ENCODE measurements at places on chromosomes 16 and 17.

DNA sequence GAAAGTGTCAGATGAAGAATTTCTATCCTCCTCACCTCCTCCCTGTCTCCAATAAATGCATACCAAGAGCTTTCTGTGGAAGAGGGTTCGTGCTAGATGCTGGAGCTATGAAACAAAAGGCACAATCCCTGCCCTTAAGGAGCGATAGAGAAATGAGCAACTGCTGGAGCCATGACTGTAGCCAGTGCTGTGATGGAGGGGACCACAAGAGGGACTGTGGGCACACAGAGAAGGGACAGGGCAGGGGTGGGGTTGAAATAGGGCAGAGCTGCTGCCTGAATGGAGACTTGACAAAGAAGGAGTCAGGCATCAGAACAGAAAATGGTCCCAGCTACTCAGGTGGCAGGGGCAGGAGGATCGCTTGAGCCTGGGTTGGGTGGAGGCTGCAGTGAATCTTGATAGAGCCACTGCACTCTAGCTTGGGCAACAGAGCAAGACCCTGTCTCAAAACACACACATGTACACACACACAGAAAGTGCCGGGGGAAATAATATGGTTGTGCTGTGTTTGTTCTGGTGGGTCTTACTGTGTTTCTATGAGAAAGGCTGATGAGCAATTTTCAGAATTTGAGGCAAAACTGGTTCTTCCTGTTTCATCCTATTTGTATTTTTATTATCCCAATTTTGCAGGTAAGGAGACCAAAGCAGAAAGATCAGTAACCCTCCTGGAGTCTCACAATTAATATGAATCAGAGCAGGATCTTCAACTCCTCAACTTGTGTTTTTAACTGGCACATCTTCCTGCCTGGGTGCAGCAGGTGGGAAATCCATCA lies 16.5 kb downstream of the TMEM98 start:
- no peak for DNase-seq

DNA sequence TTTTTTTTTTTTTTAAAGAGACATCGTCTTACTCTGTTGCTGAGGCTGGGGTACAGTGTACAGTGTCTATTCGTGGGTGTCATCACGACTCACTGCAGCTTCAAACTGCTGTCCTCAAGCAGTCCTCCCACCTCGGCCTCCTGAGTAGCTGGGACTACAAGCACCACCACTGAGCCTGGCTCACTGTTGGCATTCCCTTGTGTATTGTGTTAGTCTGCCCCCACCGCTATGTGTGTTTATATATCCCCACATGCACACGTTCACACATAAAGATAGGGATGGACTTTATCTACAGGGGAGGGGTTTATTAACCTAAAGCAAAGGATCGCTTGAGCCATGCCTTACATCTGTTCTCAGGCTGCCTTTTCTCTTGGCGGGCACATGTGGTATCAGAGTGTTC lies 63.8 kb downstream of the SEC14L1 start:
- DNase-seq: no peak

- DNase-seq: peak; percentile 88
Measured at GRCh38 chr17:933312-934073, 46.1 kb downstream of the NXN start.

DNA sequence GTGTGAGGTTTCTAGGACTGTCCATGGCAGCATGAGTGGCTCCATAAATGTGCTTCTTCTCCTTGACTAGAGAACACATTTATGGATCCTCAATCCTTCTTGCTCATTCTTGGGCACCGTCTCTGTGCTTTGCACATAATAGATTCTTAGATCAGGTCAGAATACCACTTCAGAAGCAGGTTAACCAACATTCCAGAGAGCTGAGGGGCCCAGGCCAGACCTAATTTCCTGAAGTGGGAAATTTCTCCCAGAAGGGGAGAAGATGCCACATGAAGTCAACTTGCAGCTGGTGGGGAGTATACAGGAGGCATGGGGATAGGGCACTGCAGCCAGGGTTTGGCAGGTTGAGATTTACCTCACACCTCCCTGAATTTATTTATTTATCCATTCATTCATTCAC lies 24.4 kb upstream of the VAT1L start:
- DNase-seq: no peak

- peak; percentile 9 for DNase-seq
Measured at GRCh38 chr16:78705694-78706093, 606.2 kb downstream of the WWOX start.

DNA sequence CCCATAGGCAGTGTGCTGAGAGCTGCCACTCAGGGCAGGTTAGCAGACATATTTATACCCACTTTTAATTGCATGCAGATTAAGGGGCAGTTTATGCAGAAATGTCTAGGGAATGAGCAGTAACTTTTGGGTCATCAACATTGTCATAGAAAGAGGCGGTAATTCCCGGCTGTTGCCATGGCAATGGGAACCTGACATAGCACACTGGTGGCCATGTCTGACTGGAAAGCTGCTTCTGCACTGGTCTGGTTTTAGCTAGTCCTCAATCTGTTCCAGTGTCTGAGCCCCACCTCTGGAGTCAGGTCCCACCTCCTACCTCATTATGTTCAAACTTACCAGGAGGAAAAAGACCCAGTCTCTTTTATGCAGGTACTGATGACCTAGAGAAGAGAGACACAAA lies 31.5 kb upstream of the TNRC6C start:
- DNase-seq: no peak

GRCh38 chr16:59522826-59523225 lies 788.7 kb upstream of the GOT2 start:
- DNase-seq: no peak

- DNase-seq: no peak
Measured at GRCh38 chr16:16182918-16183317, 40.4 kb downstream of the ABCC6 start.

DNA sequence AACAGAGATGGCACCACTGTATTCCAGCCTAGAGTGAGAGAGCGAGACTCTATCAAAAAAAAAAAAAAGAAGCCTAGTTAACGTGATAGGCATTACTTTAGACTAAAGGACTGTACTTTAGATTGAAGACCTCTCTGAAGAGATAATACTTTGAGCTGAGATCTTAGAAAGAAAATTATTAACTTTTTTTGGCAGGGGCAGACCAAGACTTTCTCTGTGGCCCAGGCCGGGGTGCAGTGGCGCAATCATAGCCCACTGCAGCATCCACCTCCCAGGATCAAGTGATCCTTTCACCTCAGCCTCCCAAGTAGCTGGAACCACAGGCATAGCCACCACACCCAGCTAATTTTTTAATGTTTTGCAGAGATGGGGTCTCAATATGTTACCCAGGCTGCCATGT lies 75.7 kb upstream of the TNRC6A start:
- DNase-seq: no peak

DNA sequence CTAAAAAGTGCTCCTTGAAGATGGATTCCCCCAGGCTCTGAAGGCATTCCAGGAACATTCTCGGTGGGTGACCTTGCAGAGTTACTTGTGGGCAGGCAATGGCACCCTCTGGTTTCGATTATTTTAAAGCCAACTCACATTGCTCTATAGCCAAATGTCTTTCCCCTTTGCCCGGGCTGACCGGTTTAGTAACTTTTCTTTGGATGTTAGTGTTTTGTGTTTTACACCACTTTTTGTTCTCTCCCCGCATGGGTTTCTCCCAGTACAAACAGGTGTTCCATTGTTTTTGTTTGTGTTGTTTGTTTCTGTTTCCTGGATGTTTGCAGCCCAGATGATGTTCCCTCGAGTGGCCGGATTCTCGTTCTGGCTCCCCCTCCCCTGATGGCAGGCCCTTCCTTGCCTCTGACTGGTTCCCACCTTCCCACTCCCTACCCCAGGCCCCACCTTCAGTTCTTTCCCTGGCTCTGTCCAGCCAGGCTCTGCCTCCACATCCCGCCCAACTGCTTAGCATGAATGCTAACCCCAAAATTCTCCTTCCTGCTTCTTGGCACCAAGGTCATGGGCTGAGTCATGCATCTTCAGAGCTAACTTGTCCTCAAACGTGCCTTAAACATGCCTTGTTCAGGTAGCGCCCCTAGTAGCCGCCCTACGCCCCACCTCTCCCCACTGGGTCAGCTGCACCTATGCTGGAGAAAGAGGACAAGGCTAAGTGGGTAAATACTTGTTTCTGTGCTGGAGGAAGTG lies 40.6 kb downstream of the ELAC2 start:
- no peak for DNase-seq

- DNase-seq: no peak
Measured at GRCh38 chr17:79678091-79678735, 52.5 kb upstream of the ENPP7 start.

- no peak for DNase-seq
Measured at GRCh38 chr17:38440614-38441397, 12.5 kb downstream of the ARHGAP23 start.

DNA sequence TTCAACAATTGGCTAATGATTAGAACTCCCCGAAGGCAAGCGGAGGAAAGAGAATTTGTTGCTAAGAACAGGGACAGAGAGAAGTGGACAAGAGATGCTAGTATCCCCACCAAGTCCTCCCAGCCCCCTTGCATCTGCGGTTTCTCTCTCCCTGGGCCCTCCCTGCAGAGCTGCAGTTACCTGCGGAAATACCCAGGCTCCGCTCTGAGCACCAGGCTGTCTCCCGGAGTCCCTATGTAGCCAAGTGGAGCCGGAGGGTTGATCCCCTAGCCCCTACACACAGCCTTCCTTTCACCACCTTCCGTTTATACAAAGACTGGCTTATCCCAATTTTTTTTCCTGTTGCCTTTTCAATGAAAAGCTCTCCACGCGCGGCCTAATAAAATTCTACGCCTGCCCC lies 834.4 kb downstream of the KCNJ2 start:
- no peak for DNase-seq

- no peak for DNase-seq
Measured at GRCh38 chr17:39239640-39240314, 14.0 kb upstream of the STAC2 start.

GRCh38 chr17:48543854-48544348 lies 1.0 kb downstream of the HOXB2 start:
- DNase-seq: no peak

- DNase-seq: no peak
Measured at GRCh38 chr16:22250522-22250921, 44.4 kb downstream of the EEF2K start.

- DNase-seq: no peak
Measured at GRCh38 chr17:73508057-73508930, 136.0 kb downstream of the SDK2 start.

DNA sequence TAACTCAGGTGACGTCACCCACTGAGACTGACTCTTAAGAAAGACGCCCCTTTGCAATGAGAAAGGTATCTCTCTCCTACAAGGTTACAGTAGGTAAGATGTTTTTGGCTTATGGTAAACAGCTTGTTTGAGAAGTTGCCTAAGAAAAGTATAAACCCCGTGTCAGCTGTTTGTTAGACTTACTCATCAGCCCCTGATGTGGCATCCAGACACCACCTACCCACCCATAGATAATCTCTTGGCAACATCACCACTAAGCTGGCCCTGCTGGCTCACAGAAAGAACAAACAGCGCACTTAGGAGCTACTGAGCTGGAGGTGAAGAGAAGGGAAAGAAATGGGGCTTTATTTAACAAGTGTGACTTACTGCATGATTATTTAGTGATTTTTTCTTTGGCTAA lies 121.0 kb downstream of the PARN start:
- DNase-seq: peak; percentile 71

- peak; percentile 24 for DNase-seq
Measured at GRCh38 chr17:352421-353212, at the start of gene RPH3AL. Gene RPH3AL (minus strand): TSS chr17:352807. CDS start chr17:327543, 25,264 bp downstream.

- no peak for DNase-seq
Measured at GRCh38 chr17:57259306-57259705, 3.0 kb downstream of the MSI2 start.

DNA sequence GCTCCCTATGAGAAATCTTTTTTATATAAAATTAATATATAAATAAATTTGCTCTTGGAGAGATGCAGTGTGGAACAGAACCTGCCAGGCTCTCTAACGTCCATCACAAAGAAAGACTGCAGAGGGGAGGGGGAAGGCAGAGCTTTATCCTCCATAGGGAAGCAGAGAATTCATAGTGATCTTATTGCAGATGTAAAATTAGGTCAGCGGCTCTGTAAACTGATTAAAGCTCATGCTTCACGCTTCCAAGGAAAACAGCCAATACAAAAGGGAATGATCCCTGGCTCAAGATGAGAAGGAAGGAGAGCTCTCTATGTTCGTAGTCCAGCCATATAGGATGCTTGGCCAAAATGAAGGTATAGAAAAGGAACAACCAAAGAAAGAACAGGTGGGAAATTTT lies 532.3 kb upstream of the PSMD7 start:
- DNase-seq: no peak

DNA sequence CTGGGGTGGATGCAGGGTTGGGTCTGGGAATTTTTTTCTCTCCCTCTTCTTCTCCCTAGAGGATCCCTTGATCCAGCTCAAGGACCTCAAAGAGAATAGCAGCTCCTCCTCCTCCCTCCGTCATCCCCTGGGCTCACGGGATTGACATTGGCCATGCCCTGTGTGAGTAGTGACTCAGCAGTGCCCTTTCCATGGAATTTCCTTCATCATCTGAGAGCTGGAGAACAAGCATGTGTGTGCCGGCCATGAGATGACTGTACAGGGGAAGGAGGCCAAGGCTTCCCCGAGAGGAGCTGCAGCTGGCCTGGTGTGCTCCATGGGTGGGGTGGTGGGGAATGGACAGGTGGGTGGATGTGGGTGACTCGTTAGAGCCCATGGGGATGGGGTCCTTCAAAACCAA lies 8.9 kb upstream of the WSCD1 start:
- DNase-seq: peak; percentile 14

GRCh38 chr16:86375364-86375763 lies 135.0 kb upstream of the FOXF1 start:
- peak; percentile 81 for DNase-seq

DNA sequence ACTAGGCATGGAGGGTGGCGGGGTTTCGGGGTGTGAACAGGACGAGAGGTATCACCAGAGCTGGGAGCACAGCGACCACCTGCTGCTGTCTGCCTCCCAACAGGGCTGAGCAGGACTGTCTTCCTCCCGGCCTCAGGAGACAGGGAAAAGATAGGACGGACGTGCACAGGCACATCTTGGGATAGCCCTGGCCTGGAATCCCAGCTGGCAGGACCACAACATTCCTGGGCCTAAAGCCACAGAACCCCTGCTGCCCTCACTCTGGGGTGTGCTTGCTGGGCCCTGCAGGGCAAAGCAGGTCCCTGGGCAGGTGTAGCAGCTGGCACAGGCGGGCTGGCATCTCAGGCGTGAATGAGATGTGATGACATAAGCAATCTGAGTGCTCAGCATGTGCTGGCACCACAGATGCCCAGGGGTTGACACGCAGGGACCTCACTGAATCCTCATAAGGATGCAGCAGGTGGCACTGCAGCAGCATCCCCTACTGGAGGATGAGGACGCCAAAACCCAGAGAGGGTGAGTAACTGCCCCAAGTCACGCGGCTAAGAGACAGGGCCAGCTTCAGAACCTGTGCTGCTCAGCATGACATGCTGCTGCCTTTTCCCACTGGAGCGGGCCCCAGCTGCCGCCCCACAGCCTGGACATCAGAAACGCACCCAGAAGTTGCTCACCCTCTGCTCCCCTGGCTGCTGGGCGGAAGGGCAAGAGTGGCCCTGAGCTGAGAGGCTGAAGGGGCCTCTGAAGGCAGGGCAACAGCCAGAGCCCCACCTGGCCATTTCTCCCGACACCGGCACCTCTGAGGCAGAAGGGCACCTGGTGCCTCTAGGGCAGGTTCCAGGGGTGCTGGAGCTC lies 7.1 kb downstream of the CORO7 start:
- DNase-seq: no peak
